Frontal cortex (tissue), 4 donors: ENCODE measurements at places on chromosomes 11 and 22. TPM values are rescaled to one million over a fixed set of nuclear protein-coding genes. Genes with fewer than 3 reads are reported as not detected.

The SERPING1 gene
- total RNA-seq, result 7.3 TPM

The MS4A4A gene
- 2.0 TPM for total RNA-seq

The OR52N4 gene
- total RNA-seq, result not detected

The MUC2 gene
- total RNA-seq, result not detected

DNA sequence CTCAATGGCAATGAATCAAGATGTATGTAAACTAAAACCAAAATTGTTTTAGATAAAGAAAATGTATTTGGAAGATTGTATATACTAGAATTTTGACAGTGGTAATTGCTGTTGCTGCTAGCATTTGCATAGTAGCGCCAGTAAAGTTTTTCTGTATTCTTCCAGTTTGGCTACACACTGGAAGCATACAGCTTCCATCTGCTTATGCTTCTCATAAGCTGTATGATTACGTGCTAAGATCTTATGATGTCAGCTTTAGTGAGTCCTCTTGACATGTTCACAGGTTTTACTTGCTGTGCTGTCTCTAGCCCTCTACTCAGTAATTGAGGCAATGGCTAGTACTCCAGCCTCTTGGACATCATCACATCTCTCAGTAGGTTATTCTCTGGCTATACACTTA lies 256.3 kb downstream of the DDX10 start:
- no peak for DNase-seq

DNA sequence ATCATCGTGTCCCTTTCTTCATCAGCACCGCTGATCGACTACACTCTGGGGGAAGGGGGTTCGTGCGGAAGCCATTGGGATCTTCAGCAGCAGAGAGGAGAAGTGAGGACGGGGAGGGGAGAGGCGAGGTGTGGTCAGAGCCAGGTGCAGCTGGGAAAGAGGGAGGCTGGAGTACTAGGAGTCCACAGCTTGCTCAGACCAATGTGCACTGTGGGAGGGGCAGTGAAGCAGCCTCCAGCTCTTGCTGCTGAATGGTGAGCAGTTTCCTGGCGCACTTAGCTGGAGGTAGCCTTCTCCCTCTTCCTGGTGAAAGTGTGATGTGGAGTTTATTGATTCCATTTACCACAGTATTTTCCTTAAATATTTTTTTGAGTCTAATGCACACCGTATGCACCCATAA lies 99.0 kb upstream of the NECTIN1 start:
- no peak for DNase-seq

DNA sequence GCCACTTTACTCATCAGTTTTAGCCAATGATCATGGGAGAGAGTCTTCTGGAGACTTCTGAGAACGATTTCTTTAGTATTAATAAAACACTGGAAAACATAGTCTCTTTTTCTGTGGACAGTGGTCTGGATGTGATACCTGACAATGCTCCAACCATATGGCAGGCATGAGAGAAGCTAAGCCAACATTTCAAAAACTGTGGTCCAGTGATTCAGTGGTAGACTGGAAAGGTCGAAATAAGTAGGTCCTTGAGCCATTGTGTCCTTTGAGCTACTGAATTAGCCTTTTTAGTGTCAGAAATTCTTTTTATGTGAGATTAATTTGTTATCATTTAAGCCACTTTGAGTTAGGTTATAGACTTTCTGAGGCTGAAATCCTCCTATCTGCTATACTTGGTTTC lies 197.7 kb upstream of the CTSC start:
- no peak for DNase-seq

DNA sequence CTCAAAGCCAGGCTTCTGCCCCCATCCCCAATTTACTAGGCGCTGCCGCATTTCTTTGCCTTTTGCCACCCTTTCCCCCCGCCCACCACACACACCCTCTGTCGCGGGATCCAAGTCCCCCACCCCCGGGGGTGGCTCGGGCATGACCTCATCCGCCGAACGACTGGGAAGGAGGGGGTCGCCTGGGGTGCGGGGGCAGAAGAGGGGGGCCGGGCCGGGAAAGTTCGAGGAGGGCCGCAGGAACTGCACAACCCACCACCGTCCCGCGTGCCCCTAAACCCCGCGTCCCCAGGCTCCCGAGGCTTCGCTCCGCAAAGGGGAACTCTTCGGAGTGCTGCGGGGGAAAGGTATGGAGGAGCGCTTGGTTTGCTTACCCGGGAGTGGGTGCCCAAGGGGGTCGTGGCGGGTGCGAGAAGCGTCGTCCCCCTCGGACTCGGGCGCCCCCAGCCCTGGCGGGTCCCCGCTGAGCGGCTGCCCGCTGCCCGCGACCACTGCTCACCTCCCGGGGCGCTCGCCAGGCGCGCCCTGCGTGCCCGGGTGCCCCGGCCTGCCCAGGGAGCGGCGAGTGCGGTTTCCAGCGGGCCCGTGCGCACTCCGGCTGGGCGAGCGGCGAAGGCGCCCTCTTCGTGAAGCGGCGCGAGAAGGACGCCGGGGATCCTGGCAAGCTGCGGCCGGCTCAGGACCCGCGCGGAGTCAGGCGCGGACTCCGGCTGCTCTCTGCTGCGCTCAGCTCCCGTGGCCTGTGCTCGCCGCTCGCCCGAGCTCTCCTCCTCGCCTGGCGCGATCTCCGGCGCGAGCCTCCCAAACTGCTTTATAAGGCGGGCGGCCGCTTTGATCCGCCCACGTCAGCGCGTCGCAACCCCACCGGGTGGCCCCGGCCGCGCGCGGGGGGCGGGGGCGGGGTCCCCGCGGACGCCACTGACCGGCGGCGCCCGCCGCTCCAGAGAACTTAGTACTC lies 4.0 kb upstream of the WNT11 start:
- DNase-seq, result peak; percentile 53

GRCh38 chr11:78465169-78465942 lies 47.7 kb upstream of the GAB2 start:
- no peak for DNase-seq

DNA sequence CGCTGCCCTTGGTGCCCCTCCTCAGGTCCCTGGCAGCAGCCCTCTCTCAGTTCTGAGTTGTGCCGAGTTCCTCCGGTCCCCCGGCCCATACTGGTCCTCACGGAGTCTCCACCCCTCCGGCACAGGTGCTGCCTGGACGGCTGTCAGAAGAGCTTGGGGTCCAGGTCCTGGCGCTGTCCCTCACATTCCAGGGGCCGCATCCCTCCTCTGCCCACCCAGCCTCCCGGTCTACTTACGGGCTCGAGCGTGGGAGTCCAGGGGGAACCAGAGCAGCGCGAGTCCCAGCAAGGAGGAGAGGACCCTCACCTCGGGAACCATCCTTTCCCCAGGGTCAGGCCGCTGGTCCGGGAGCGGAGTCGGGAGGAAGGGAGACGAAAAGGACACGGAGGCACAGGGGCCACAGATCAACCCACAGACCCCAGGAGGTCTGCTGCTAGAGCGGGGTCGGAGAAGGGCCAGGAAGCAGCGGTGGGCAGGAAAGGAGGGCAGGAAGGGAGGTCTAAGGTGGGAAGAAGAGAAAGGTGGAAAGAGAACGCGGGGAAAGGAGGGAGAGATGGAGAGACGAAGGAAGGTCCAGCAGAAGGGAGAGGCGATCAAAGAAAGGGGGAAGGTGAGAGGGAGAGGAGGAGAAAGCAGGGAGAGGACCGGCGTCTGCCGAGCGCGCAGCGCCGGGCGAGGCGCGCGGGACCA lies 510 bp downstream of the CHRDL2 start:
- no peak for DNase-seq

DNA sequence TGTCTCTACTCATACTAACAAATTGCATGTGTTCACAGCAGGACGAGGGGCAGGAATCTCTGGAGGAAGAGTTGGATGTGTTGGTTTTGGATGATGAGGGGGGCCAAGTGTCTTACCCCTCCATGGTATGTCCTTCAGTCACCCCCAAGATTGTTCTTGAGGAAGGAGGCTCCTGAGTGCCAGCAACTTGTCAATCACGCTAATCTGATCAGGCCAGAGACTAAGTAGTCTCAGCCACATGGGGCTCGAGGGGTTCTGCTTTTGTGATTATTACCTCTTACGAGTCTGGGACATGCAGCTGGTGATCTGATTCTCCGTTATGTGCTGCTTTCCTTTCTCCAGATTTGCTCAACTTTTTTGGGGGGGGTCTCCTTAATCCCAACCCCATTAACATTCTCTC lies 54.3 kb downstream of the CTNND1 start:
- no peak for DNase-seq

DNA sequence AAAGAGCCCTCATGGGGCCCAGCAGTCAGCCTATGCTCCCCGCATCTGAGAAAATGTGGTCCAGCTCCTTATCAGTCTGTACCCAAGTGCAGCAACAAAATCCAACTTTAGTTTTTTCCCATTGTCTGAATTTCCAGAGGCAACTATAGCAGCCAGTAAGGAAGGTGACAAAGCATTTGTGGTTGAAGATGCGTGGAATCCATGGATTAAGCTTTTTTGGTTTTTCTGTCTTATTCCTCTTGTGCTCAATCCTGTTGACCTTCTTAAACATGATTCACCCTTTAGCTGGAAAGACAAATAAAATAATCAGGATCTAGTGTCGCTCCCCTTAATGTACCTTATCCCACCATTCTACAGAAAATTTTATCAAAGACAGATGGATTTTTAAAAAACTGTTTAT lies 14.3 kb downstream of the GDPD4 start:
- no peak for DNase-seq

- DNase-seq, result no peak
Observed at GRCh38 chr11:85132851-85133585, 494.1 kb downstream of the DLG2 start.

- no peak for DNase-seq
Observed at GRCh38 chr11:132055296-132055695, 684.9 kb downstream of the NTM start.

DNA sequence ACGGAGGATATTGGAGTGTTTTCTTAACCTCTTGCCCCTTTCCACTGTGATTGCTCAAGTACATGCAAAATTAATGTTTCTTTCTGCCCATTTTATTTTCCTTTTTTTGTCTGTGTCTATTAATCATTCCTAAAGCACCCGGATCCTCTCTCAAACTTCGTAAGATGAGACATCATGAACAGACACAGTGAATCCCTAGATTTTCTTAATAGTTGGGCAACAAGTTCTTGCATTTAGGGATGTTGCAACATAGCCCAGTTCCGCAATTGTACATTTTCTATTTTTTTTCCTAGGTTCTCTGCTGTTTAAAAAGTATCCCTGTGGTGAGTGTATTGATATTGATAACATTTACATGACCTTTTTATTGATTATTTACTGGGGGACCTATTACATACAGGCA lies 2.9 kb downstream of the FAM111A start:
- no peak for DNase-seq

DNA sequence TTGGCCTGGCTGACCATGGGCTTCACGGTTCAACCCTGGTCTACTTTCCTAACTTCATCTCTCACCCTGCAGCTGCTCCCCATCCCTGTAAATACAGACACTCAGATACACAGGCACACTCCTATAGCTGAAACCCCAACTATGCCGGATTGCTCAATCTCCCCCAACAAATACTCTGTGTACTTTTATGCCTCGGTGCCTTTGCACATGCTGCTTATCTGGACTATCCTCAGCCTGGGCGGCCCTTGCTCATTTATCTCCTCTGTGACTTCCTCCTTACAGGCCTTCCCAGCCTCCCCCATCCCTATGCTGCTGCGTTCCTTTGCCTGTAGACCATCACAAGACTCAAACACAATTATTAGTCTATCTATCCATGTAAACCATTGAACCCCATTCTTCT lies 76.6 kb downstream of the PKNOX2 start:
- DNase-seq, result no peak

DNA sequence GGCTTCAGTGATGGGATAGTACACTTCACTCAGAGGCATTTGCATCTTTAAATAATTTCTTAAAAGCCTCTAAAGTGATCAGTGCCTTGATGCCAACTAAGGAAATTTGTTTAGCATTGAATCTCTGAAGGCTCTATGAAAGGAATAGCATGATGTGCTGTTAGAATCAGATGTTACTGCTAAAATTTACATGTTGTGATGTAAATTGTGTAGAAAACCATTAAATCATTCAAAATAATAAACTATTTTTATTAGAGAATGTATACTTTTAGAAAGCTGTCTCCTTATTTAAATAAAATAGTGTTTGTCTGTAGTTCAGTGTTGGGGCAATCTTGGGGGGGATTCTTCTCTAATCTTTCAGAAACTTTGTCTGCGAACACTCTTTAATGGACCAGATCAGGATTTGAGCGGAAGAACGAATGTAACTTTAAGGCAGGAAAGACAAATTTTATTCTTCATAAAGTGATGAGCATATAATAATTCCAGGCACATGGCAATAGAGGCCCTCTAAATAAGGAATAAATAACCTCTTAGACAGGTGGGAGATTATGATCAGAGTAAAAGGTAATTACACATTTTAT lies 4.6 kb downstream of the MALAT1 start:
- DNase-seq, result no peak

DNA sequence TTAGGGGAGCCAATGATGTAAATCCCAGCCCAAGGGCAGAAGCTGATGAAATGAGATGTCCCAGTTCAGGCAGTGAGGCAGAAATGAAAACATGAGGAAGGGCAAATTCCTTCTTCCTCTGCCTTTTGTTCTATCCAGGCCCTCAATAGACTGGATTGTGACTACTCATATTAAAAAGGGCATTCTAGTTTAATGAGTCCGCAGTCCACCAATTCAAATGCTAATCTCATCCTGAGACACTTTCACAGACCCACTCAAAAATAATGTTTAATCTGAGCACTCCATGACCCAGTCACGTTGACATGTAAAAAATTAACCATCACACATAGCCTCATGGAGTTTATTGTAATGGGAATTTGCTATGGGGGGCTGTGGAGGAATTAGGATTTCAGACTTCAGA lies 717.9 kb downstream of the OPCML start:
- DNase-seq, result no peak

- no peak for DNase-seq
Observed at GRCh38 chr11:129819237-129819636, 3.6 kb downstream of the TMEM45B start.

- DNase-seq, result no peak
Observed at GRCh38 chr22:42173183-42173926, 42.7 kb upstream of the CYP2D6 start.

- DNase-seq, result peak; percentile 66
Observed at GRCh38 chr22:36386900-36387708, 663 bp downstream of the MYH9 start.
